Activated CD4-positive, alpha-beta T cell treated with anti-CD3 and anti-CD28 coated beads for 36 hours (primary cell): ENCODE measurements at places on chromosomes 3 and 15. TPM values are rescaled to one million over a fixed set of nuclear protein-coding genes. Genes with fewer than 3 reads are reported as not detected.

The SAXO2 gene
- 4.4 TPM for total RNA-seq

The MOBP gene
- not detected for total RNA-seq

- no peak for DNase-seq
- no peak overlapping the region for H3K4me3 ChIP-seq
- H3K4me1 ChIP-seq: no peaks in the 10 kb centered on the region
- no peaks in the 10 kb centered on the region for H3K27me3 ChIP-seq
- H3K36me3 ChIP-seq: no peaks in the 10 kb centered on the region
Observed at GRCh38 chr3:139052802-139053600, 8.3 kb upstream of the PRR23C start.

The SEC61A1 gene
- 113 TPM for total RNA-seq

The WWTR1 gene
- total RNA-seq: 0.46 TPM
